ENCODE measurements at places on chromosomes 16 and 17.

DNA sequence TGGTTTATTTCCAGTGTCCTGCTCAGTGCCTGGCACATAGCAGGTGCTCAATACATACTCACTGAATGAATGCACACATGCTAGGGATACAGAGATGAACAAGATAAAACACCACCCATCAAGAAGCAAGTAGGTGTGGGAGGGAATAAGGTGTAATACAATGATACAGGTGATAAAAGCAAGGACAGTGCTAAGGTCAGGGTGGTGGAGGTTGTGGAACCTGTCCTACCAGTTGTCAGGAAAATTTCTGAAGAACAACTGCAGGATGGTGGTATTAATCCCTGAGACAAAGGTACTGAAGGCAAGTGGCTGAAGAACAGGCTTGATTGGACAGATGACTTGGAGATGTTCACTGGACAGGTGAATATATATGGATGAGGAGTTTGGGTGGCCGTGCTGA, 1.8 kb downstream of the KNOP1 start:
- DNase-seq = no peak

- DNase-seq = no peak
These were observed 11.9 kb downstream of the CDK5RAP3 start for GRCh38 chr17:47982645-47983390.

DNA sequence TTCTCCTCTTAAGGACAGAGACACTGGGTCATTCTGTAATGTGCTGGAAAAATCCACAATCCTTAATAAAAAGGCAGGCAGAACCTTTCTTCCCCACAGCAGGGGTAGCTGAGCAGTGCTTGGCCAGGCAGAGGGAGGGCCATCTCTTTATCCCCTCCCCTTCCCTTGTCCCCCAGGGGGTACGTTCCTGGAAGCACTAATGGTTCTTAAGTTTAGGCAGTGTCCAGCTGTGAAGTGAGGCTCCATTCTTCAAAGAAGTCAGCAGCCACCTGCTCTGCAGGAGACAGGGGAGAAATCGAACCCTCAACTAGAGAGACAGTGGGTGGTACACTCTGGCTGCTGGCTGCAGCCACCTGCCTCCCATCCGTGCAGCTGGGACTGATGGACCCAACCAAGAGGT, 533.9 kb upstream of the CDH11 start:
- DNase-seq = no peak

GRCh38 chr16:2494616-2495015, 19.1 kb upstream of the ATP6V0C start:
- DNase-seq = no peak

DNA sequence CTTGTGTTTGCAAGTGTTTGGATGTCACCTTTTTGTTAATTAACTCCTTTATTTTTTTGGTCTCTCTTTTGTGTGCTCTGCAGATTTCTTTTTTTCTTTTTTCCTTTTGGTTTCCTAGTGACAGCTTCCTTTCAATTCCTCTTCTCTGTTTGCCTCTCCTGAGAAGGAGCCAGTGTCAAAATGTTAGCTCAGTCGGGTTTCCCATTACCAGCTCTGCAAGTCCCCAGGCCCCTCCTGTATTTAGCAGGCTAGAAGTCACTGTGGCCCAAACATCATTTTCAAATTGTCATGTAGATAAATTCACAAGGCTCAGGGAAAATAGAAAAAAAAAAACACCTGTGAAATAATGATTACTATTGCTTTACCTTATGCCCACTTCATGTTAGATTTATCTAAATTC, 1621.6 kb downstream of the CDH8 start:
- no peak for DNase-seq

DNA sequence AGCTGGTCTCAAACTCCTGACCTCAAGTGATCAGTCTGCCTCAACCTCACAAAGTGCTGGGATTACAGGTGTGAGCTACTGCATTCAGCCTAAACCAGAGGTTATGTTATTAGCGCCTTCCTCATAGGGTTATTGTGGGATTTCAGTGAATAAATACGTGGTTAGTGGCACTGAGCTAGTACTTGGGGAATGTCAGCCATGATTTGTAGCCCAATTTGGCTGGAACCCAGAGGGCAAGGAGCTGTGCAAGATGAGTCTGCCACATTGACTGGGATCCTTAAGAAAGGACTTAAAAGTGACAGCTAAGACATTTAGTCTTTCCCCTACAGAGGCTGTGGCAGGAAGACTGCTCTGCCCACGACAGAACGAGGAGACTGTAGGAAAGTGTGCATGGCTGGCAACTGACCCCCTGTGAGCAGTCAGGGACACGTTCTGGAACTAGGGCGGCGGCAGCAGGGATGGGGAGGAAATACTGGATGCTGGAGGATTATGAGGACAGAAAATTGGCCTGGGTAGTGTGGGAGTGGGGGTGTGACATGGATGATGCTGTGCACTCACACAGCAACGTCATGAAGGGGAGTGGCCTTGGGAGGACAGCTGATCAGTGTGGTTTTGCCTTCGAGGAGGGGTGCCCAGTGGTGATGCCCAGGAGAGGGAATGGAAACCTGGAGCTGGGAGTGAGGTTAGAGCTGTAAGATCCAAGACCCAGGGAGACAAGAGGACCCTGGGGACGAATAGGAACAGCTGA, 14.6 kb downstream of the ATP5PD start:
- peak; percentile 54 for DNase-seq

DNA sequence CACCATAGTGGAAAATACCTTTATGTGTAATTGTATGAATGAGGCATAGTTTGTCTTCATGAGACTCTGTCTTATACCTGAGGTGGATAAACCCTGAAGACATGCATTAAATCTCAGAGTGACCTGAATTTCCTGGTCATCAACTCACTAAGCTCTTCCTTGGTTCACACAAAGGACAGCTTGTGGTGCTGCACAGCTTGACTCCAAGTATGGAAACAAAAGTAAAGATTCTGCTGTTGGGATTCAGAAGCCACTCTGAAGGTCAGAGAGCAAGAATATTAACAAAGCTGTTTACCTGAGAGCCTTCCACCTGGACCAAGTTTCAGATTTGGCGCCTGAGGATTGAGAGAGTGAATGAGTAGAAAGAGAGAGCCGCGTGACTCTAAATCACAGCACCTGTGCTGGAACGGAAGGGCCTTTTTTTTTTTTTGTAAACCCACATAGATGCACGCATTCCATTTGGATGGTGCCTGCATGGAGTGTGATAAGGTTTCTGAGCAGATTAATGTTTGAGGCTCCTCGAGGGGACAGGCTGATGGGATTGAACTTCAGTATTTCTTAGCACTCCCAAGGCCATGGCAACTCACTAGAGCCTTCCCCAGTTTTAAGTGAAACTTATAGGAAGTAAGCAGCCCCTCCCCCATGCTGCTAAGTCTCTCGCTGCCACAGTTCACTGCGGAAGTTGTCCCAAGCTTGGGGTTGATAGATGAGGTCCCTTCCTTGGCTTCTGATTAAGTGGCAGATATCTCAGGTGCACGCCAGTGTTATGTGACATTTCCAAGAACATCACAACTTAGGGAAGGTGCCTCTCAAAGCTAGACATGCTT, 28.7 kb downstream of the CALB2 start:
- DNase-seq = no peak

DNA sequence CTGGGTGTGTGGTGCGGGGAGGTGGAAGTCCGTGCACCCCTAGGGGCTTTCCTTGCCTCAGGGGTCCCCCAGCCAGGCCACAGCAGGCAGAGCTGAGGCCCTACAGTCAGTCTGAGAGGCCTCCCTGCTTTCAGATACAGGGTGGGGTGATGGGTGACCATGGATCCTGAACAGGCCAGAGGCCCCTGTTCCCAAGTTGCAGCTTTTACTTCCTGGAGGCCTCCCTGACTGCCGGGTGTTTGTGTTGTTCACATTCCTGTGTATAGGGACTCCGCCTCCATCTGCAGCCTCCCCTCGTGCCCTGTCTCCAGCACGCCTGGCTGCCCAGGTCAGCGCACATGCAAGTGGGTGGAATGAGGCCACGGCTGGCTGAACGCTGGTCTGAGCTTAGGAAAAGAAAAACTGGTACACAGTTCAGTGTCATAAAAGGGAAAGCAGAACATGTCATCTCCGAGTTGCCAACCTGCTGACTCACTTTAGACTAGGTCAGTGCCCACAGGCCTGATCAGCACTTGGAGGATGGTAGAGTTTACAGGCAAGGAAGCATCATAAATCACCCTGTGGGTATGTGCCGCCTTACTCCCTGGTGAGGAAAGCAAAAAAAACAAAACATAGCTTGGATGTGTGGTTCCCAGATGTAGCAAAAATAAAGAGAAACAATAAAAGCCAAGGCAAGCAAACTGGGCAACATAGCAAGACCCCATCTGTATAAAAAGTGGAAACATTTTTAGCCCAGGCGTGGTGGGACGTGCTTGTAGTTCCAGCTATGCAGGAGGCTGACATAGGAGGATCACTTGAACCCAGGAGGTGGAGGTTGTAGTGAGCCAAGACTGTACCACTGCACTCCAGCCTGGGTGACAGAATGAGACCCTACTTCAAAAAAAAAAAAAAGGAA, 6.2 kb upstream of the SLC7A6 start:
- DNase-seq = no peak

DNA sequence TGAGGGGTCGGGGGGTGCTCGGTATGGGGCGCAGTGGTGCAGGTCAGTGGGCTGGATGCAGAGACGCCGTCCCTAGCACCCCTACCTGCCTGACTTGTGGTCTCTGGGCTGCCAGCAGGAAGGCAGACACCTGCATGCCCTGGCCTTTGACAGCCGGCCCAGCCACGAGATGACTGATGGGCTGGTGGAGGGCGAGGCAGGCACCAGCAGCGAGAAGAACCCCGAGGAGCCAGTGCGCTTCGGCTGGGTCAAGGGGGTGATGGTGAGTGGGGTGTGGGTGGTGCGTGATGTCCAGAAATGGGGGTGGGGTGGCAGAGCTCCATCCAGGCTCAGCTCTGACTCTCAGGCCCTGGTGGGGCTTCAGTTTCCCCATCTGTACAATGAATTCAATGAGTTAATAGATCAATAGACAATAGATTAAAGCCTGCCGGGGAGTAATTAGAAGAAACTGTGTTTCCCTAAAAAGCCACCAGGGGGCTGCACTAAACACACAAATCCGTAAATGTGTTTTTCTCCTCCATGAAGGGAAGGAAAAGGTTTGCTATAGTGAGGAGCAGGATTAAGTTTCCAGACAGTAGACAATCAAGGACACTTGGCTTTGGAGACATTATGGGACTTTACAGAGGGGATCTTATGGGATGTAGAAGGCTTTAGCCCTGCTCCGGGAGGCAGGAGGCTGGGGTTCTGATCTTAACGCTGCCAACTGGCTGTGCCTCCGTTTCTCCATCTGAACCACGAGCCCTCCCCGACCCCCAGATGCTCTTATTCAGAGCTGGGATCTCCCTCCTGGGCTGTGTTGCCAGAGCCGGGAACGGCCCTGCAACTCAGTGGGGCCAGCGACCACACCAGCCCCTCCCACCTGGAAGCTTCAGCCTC, 2.2 kb downstream of the SLC12A3 start:
- DNase-seq = peak; percentile 14

GRCh38 chr16:27924411-27925118, 138.9 kb downstream of the GSG1L start:
- DNase-seq = no peak

- DNase-seq = no peak
These were observed 96.2 kb downstream of the MYO1D start for GRCh38 chr17:32780721-32781120.

- DNase-seq = no peak
These were observed 8.2 kb upstream of the GGA2 start for GRCh38 chr16:23518435-23518891.

Measured in T-helper 9 cell (primary cell).